Effector memory CD8-positive, alpha-beta T cell (primary cell): ENCODE measurements at places on chromosomes 1 and 21.
A peak's percentile ranks its signal among the peaks of the same experiment; 100 is the strongest.

DNA sequence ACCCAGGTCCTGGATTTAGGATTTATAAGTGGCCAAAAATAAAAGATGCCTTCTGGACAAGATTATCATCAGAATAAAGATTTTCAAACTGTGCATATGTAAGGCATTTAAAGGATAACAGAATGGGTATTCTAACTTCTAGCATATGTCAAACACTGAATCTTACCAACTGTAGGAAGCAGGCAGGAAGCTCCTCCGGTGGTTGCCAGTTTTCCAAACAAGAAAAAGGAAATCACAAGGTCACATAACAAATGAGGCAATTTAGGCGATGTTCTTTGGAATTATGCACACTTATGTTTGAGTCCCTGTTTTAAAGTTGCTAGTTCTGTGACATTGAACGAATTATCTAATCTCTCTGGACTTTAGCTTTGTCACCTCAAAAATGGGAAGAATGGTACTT, 48.9 kb downstream of the ATP6V1G3 start:
- no peak for DNase-seq

- DNase-seq = no peak
These were observed 70.9 kb upstream of the PPP2R5A start for GRCh38 chr1:212214325-212214724.

GRCh38 chr1:119885903-119886783, 10.2 kb downstream of the ADAM30 start:
- peak; percentile 41 for DNase-seq

GRCh38 chr21:44865561-44866280, 7.8 kb downstream of the PTTG1IP start:
- DNase-seq = no peak

DNA sequence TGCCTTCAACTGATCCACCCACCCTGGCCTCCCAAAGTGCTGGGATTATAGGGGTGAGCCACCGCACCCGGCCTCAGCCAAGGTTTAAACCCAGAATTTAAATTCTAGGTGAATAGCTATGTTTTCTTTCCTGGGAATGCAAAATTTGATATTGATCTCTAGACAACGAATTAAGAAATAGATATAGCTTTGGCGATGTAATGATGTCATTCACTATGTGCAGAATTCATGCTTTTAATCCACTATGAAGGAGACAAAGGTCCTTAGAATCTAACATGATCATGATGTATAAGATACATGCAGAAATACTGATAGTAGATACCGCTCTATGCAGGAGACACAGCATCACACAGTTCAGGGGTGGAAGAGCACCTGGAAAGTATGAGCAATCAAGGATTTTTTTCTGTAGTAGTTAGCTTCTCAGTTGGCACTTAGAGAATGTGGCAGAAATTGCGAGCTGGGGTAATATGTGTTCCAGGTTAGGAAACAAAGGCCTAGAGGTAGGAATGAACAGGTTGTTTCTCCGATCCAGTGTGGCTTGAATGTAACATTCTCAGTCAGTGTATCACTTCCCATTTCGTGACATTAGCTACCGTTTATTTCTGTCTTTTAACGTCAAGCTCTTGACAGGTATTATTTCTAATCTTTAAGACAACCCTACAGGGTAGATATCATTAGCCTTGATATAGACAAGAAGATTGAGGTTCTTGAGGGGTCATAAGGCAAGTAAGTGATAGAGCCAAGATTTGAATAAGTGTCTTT, 3.0 kb upstream of the CEP350 start:
- DNase-seq = no peak

DNA sequence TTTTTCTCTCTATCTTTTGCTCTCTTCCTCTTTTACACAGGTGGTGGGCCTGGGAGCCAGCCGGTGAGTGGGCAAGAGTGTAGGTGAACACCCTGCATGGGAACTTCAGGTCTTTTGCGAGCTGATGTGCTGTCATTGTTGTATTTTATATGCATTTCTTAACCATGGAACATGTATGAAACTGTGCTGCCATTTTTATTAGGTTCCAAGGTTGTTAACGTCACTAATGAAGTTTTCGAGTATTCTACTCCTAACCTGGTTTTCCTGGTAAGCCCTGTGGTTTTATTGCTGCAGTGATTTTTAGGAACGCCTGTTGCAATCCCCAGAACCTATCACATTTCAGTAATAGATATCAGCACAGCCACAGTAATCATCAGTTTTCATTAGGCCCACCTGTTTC, 14.8 kb upstream of the NID1 start:
- DNase-seq = no peak

DNA sequence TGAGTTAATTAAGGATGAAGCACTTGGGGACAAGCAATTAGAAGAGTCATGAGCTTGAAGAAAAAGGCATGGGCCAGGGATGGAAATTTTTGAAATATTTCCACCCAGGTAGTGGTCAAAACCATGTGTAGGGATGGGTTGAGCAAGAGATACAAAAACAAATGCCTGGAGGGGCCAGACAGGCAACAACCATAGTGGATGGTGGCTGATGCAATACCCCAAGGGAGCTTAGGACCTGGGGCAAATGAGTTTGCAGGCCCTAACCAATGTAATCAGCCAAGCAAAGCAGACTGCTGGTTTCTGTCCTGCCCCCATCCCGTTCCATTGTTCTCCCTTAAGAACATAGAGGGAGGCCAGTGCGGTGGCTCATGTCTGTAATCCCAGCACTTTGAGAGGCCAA, 119.1 kb upstream of the FGGY start:
- no peak for DNase-seq

DNA sequence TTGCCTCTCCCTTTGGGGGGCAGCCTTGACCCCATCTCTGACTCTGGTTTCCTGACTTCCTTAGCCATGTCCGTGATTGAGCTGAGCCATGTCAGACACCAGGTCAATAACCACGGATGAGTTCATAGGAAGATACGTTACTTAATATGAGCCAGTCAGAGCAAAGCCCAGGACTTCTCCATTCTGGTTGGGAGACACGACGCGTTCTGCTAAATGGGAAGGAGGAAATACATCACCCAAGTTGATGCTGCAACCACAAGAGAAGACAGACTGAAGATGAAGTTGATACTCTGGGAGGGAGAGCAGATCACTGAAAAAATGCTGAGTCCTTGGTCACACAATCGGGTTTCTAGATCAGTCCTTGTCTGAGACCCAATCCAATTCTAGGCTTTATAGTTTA, 90.9 kb downstream of the MATN1 start:
- no peak for DNase-seq
